ENCODE measurements at places on chromosomes 4 and X. TPM values are rescaled to one million over a fixed set of nuclear protein-coding genes. Genes with fewer than 3 reads are reported as not detected.

DCK gene
- total RNA-seq = 61.9 TPM

TMEM271 gene
- not detected for total RNA-seq

MMRN1 gene
- 0.08 TPM for total RNA-seq

CTAG2 gene
- 12.0 TPM for total RNA-seq

MAGEA12 gene
- total RNA-seq = not detected

- DNase-seq = no peak
These were observed 37.9 kb downstream of the SGMS2 start for GRCh38 chr4:107862658-107863057.

- DNase-seq = no peak
These were observed 314.0 kb downstream of the FRMPD4 start for GRCh38 chrX:12452268-12452667.

DNA sequence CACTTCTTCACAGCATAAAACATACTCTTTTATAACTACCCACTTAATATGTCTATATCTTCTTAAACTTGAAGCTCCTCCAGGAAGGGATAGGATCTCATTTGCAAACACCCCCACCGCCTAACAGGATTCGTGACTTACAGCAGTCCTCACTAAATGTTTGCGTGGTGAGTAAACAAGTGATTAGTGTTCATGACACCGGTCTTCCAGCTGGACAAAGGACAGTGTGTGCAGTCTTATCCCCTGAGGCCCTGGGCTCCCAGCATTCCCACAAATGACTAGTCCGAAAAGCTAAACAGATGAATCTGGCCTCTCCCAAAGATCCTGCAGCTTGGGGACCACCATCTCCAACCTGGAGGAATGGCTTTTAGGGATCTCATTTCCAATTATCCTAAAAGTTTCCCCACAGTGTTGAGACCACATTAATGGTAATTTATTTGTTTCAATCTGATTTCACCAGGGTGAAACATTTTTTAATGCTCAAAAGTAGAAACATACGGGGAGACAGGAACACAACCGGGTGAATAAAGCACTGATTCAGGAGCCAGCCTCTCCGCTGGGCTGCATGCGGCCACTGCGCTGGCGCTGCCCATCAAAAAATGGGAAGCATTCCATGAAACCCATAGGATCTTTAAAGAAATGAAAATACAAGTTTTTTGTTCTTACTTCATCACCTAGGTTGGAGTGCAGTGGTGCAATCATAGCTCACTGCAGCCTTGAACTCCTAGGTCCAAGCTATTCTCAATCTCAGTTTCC lies 69.2 kb downstream of the HADH start:
- no peak for DNase-seq

DNA sequence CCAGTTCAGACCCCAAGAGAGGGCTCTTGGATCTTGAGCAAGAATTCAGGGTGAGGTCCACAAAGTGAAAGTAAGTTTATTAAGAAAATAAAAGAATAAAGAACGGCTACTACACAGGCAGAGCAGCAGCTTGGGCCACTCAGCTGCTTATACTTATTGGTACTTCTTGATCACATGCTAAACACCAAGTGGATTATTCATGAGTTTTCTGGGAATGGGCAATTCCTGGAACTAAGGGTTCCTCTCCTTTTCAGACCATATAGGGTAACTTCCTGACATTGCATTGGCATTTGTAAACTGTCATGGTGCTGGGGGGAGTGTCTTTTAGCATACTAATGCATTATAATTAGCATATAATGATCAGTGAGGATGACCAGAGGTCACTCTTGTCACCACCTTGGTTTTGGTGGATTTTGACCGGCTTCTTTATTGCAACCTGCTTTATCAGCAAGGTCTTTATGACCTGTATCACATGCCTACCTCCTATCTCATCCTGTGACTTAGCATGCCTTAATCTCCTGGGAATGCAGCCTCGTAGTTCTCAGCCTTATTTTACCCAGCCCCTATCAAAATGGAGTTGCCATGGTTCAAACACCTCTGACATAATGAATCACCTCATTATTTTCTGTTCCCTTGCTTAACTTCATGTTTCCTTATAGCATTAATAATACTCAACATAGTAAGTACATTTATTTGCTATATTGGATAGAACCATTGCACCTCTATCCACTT lies 476.3 kb downstream of the DTHD1 start:
- no peak for DNase-seq

DNA sequence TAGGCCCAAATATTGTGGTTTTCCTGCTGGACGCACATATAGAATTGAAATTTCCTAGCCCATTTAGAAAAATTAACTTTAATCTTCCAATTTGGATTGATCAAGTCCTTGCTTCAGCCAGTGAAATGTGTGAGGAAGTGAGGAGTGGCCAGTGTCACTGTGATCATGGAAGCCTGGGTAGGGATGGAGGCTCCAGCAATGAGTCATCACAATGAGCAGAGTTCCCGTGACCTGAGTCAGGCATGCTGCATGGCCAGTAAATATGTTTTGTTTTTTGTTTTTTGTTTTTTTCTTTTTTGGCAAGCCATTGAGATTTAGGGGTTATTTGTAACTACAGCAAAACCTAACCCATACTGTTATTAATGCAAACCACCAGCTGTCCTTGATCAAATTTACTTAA lies 52.1 kb downstream of the IDS start:
- DNase-seq = no peak

Data from naive thymus-derived CD8-positive, alpha-beta T cell (primary cell).